ENCODE measurements at places on chromosomes 11 and 22. TPM values are rescaled to one million over a fixed set of nuclear protein-coding genes. Genes with fewer than 3 reads are reported as not detected.

The CST6 gene
- total RNA-seq = not detected

The HBB gene
- not detected for total RNA-seq

The SMC1B gene
- total RNA-seq = not detected

- DNase-seq = no peak
Measured at GRCh38 chr11:110793556-110793955, 81.3 kb upstream of the ARHGAP20 start.

GRCh38 chr22:36165141-36165540 lies 4.6 kb upstream of the APOL3 start:
- no peak for DNase-seq

GRCh38 chr22:20771918-20772625 lies 1.8 kb upstream of the SERPIND1 start:
- DNase-seq = no peak

The CCDC73 gene
- 0.11 TPM for total RNA-seq

DNA sequence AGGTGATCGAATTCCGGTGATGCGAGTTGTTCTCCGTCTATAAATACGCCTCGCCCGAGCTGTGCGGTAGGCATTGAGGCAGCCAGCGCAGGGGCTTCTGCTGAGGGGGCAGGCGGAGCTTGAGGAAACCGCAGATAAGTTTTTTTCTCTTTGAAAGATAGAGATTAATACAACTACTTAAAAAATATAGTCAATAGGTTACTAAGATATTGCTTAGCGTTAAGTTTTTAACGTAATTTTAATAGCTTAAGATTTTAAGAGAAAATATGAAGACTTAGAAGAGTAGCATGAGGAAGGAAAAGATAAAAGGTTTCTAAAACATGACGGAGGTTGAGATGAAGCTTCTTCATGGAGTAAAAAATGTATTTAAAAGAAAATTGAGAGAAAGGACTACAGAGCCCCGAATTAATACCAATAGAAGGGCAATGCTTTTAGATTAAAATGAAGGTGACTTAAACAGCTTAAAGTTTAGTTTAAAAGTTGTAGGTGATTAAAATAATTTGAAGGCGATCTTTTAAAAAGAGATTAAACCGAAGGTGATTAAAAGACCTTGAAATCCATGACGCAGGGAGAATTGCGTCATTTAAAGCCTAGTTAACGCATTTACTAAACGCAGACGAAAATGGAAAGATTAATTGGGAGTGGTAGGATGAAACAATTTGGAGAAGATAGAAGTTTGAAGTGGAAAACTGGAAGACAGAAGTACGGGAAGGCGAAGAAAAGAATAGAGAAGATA lies at the start of gene MALAT1:
Gene MALAT1 (plus strand): TSS at position 69 of the 736 bp plus-strand sequence.
- peak; percentile 82 for DNase-seq

GRCh38 chr11:76673176-76674142 lies 2.9 kb upstream of the LRRC32 start:
- no peak for DNase-seq

- DNase-seq = no peak
Measured at GRCh38 chr11:21072558-21072957, 403.2 kb downstream of the NELL1 start.

GRCh38 chr11:92540096-92540495 lies 315.5 kb downstream of the FAT3 start:
- DNase-seq = no peak

DNA sequence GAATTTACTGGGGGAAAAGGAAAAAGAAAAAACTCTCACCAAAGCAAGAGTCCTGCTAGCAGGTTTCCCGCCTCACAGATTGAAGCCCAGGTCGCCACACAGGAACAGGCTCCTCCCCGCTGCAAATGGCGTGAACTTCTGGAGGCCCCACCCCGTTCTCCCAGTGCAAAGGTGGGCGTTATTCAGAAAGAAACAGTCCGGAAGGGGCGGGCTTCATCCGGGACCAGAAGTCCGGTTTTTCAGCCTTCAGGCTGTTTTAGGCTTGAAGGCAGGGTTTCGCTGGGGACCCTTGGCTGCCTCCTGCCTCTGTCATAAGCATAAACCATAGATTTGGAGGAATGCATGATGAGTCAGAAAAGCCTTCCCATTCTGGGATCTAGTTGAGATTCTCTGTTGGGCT lies 148.3 kb upstream of the POU2AF2 start:
- no peak for DNase-seq

GRCh38 chr11:6705905-6706535 lies 22.9 kb upstream of the MRPL17 start:
- no peak for DNase-seq

- DNase-seq = no peak
Measured at GRCh38 chr11:27618281-27618915, 81.9 kb downstream of the BDNF start.

GRCh38 chr22:25111579-25112517 lies 87.8 kb upstream of the CRYBB3 start:
- DNase-seq = no peak

DNA sequence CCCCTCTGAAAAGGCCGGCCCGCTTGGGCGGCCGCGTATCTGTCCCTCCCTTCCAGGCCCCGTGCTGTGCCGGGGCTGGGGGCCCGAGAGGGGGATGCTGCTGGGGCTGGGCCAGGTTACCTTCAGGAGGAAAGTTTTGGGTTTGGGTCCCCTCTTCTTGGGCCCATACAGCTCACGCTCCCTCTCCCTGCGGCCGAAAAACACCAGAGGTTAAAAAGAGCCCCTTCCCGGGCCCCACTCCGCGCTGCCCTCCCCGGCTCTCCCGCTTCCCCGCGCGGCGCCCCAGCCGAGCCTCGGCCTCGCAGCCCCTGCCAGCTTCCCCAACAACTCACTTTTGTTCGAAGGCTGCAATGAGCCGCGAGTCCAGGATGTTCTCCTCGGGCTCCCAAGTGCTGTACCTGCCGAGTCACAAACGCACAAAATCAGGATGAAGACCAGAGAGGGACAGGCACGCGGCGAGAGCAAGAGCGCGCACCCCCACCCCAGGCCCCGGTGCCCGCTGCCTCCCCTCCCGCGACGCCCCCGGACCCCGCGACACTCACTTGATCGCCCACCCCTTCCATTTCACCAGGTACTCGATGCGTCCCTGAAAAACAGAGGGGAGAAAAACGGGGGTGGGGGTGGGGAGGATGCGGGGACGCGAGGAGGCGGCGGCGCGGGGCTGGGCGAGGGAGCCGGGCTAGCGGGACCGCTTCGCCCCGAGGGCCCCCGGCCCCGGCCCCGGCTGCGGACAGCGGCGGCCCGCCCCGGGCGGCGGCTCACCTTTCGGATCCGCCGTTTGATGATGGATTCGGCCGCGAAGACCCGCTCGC lies 450 bp downstream of the CBX6 start:
- no peak for DNase-seq

DNA sequence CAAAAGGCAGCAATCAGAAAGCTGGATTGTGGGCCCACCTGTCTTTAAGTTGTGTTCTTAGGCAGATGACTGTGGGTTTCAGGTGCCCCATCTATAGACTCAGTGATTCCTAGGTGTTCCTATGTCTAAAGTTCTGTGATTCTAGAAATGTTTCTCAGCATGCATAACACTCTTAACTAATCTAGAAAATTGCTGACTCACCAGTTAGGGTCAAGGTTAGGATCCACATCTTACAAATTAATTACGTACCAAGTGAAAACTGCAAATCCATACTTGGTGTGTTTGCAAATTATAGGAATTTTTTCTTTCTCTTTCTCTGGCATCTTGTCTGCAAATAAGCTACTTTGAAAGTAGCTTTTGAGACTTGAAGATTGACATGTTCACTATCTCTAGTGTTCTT lies 7.7 kb downstream of the CECR2 start:
- DNase-seq = no peak

The SLC22A12 gene
- total RNA-seq = not detected

DNA sequence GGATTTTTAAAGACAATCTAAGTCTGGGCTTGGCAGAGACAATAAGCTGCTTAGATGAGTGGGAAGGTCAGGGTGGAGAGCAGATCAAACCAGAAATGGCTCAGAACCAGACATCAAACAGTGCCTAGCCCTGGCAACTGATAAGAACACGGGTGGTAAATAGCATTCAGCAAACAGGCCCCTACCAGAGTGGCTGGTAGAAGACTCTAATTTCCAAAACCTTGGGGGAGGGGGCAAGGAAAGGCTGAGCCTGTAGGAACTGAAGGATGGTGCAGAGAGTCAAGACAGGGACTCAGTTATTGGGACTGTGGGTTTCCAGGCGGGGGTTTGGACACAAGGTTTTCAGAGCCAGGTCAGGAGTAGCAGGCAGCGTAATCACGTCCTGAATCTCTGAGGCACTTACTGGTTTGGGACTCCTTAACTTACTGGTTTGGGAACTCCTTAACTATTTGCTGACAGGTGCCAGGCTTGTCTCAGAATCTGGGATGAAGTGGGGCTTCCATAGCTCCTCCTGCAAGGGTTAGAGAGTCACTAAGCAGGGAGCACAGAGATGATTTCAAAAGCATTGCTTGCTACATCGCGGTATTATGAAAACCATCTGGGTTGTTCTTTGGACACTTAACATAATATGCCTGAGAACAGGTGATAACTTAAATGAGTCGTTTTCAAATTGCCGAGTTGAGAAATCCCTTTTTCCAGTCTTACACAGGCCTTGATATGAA lies 5.7 kb upstream of the ABTB2 start:
- no peak for DNase-seq

DNA sequence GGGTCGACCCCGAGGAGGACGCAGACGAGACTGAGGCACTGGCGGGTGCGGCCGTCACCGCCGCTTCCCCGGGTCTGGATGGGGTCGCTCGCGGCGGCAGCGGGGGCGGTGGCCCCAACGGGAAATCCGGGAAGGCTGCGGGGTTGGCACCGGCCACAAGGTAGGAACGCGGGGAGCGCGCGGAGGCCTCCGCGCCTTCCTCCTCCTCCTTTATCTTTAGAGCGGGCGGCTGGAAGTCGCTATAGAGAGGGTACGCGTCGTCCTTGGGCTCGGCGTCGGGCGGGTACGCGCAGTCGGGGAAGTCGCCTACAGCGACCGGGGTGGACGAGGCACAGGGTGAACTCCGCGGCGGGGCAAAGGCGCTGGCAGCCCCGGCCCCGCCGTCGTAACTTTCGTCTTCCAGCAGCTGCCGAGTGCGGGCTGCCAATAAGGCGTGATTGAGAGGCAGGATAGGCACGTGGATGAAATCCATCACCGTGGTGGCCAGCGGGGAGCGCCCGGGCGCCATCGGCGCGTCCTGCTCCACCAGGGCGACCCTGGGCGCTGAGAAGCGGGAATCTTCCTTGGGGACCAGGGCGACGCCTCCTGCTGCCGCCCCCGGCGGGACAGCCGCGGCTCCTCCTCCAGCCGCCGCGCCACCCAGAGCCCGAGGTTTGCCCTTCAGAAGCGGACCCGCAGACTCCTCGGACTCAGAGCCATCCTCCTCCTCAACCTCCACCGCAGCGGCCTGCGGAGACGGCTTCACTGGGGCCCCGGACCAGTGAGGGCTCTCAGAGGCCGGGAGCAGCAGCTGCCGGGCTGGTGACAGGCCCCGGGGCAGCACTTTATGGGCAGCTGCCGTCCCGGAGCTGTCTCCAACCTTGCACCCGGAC lies 1.7 kb downstream of the PGR start:
- no peak for DNase-seq

DNA sequence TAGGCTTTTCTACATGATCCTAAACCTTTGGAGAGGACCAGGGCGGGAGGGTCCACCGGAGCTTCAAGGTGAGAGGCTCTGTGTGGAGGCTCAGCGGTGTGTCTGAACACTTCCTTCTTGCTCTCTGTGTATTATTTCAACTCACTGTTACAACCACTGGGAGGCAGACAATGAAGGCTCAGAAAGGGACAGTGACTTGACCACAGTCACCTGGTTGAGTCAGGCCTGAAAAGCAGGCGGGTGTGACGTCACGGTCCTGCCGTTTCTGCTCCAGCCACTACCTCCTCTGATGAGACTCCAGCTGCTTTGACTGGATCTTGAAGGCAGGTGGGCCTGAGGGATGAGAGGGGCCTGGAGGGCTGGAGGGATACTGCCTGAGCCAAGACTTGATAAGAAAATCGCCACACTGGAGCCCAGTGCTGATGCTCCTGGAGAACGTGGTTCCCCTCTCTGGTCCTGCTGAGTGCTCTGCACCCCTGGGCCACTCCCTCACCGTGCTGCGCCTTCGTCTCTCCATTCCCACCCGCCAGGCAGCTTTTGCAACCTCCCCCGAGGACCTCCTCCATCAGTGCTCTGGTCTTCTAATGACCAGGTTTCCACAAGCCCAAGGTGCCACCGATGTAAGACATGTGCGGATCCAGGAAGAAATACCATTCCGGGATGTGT lies 27.9 kb downstream of the KCNC1 start:
- DNase-seq = peak; percentile 2

DNA sequence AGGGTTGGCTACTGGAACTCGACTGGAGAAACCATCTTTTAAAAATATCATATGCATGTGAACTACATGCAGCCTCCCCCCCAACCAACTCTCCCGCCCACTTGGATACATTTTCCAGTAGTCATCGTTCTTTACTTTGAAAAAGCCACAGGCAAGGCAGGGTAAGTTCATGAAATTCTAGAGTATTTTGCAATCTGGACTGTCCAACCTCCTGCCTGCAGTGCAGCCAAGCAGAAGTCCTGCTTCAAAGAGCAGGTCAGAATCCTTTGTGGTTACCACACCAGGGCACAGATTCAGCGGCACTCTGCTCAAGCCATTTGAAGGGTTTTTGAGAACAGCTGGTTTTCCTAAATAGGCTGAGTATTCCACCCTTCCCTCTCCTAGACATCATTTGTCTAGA lies 12.1 kb downstream of the ELF5 start:
- no peak for DNase-seq

DNA sequence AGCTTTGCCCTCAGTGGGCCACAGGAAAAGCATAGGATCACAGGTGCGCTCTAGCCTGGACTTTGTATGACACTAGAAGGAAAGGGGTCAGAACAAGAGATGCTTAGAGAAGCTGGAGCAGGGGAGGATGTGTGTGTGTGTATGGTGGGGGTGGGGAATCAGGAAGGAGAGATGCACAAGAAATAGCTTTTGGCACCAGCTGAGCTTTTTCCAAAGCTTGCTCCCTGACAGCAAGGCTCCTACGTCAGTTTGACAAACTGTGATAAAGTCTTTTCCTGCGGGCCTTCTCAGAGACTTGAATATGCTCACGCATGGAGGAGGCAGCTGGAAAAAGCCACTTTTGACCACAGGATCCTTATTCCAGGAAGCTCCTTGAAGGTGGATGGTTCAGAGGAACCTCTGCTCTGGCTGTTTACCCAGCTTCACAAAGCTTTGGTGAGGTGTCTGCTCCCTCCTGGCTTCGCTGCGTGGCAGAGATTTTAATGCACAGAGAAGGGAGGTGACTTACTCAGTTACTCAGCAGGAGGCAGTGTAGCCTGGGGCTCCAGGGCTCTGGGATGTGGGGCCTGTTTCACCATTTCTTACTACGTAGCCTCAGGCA lies 3.9 kb downstream of the CDC42EP1 start:
- DNase-seq = no peak

DNA sequence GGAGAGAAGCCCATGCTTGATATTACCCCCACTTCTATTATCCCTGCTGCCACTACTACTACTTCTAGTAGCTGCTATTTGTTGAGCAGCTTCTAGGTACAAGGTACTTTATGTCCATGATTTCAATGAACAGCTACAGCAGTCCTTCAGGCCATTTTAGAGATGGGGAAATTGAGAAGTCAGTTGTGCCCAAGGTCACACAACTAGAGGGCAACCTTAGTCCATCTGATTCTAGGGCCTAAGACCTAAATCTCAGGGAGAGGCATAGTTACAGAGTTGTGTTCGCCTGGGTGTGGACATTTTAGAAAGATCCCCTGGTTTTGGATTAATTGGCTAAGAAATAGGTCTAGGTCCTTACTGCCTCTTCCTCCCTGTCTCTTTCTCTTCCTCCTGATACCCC lies 52.3 kb downstream of the MICAL2 start:
- DNase-seq = no peak

All from GM12878 (cell line).